Nephron progenitor cell (in vitro differentiated cells): ENCODE measurements at places on chromosomes 3 and 15.

- no peak overlapping the region for H3K4me3 ChIP-seq
- no peak for DNase-seq
- H3K27ac ChIP-seq, result no peak overlapping the region
- H3K36me3 ChIP-seq, result no peaks in the 10 kb centered on the region
- peaks cover 14% of the 10 kb centered on the region for H3K27me3 ChIP-seq
These were observed 241.4 kb downstream of the EDEM1 start for GRCh38 chr3:5428607-5429516.

DNA sequence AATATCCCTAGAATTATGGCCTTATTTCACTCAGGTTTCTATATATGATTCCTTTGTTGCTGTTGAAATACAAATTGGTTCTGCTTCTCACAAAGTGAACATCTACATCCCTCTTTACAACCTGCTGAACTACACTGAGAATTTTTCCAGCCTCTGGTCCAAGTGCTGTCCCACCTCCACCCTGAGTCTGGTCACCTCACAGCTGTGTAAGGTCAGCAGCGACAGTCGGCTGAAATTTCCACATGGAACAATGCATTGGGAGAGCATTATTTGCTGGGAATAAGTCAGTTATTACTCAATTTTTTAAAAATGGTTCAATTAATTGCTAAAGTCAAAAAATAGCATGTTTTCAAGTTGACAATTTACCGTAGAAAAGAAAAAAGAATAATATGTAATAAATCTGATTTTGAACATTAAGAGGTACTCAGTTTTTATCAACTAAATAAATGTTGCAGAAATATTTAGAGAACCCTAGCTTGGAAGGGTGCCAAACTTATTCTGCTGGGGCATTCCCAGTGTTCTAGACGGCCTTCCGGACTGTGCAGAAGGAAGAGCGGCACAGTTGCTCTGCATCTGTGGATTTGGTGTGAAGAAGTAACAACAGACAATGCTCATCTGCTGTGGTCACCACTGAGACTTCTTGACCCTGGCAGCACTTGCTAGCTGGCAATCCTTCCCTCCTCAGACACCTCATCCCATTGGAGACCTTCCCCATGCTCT lies 1.8 kb downstream of the HCLS1 start:
- H3K4me1 ChIP-seq, result no peaks in the 10 kb centered on the region
- H3K27ac ChIP-seq, result no peak overlapping the region
- H3K36me3 ChIP-seq, result peaks cover 2% of the 10 kb centered on the region
- no peak overlapping the region for H3K4me3 ChIP-seq

- no peaks in the 10 kb centered on the region for H3K27me3 ChIP-seq
- no peak for DNase-seq
- H3K27ac ChIP-seq, result no peak overlapping the region
- peaks cover 26% of the 10 kb centered on the region for H3K4me1 ChIP-seq
- H3K4me3 ChIP-seq, result no peak overlapping the region
These were observed 945.6 kb downstream of the MCTP2 start for GRCh38 chr15:95176794-95177577.

- no peak for DNase-seq
- no peaks in the 10 kb centered on the region for H3K36me3 ChIP-seq
- H3K27ac ChIP-seq, result no peak overlapping the region
- H3K4me1 ChIP-seq, result no peaks in the 10 kb centered on the region
- no peak overlapping the region for H3K4me3 ChIP-seq
These were observed 82.1 kb upstream of the STAC start for GRCh38 chr3:36298188-36298587.

- H3K36me3 ChIP-seq, result peaks cover 74% of the 10 kb centered on the region
- DNase-seq, result no peak
- H3K4me1 ChIP-seq, result peaks cover 20% of the 10 kb centered on the region
- H3K27ac ChIP-seq, result no peak overlapping the region
- no peak overlapping the region for H3K4me3 ChIP-seq
These were observed 20.9 kb downstream of the CXCR6 start for GRCh38 chr3:45964139-45964538.

GRCh38 chr3:31671976-31672375 lies 139.3 kb downstream of the STT3B start:
- H3K27ac ChIP-seq, result no peak overlapping the region
- no peak for DNase-seq
- H3K4me3 ChIP-seq, result no peak overlapping the region
- peaks cover 11% of the 10 kb centered on the region for H3K36me3 ChIP-seq

GRCh38 chr3:188908002-188908850 lies 263.5 kb upstream of the TPRG1 start:
- no peak for DNase-seq
- H3K4me1 ChIP-seq, result peaks cover 32% of the 10 kb centered on the region
- H3K36me3 ChIP-seq, result no peaks in the 10 kb centered on the region
- peaks cover 13% of the 10 kb centered on the region for H3K27me3 ChIP-seq

DNA sequence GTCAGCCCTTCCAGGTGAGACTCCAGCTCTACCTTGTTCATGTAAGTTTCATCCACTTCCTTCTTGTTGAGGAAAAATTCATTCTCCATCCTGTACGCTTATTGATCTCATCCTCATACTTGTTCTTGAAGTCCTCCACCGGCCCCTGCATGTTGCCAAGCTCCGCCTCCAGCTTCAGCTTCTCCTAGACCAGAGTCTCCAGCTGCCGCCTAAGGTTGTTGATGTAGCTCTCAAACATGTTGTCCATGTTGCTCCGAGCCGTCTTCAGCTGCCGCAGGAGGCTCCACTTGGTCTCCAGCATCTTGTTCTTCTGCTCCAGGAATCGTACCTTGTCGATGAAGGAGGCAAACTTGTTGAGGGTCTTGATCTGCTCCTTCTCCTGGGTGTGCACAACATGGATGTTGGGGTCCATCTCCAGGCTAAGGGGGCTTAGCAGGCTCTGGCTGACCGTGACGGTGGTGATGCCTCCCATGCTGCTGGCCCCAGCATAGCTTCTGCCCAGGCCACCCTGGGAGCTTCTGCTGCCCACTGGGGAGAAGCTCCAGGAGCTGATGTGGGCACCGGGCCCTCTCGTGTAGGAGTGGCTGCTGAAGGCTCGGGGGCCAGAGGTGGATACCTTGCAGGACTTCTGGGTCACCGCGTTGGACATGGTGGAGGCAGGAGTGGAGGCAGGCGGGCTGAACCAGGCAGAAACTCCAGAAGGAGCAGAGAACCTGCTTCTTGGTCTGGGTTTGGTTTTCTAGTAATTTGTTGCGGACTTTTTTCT lies 422.6 kb upstream of the ARPP21 start:
- no peak overlapping the region for H3K27ac ChIP-seq
- no peaks in the 10 kb centered on the region for H3K36me3 ChIP-seq
- H3K4me1 ChIP-seq, result peaks cover 8% of the 10 kb centered on the region
- DNase-seq, result no peak

DNA sequence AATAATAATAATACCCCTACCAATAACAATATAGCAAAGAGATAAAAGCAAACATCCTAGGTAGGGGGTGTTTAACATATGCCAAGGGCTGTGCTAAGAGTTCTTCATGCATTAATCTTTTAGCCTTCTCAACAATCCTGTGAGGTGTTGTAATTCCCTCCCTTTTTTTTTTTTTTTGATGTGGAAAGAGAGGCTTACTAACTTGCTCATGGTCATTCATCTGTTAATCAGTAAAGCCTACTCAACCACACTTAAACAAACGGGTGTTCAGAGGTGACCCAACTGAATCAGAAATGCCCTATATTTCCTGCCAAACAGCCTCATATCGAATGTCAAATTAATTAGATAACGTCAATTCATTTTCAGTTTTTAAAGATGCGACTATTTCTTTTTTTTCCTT lies 232.1 kb downstream of the CTNNB1 start:
- DNase-seq, result no peak
- no peak overlapping the region for H3K4me3 ChIP-seq
- no peak overlapping the region for H3K27ac ChIP-seq

- no peak for DNase-seq
- no peaks in the 10 kb centered on the region for H3K36me3 ChIP-seq
- H3K27ac ChIP-seq, result no peak overlapping the region
- H3K4me3 ChIP-seq, result no peak overlapping the region
- peaks cover 24% of the 10 kb centered on the region for H3K4me1 ChIP-seq
These were observed 10.8 kb downstream of the CACNA2D3 start for GRCh38 chr3:54133196-54133595.

DNA sequence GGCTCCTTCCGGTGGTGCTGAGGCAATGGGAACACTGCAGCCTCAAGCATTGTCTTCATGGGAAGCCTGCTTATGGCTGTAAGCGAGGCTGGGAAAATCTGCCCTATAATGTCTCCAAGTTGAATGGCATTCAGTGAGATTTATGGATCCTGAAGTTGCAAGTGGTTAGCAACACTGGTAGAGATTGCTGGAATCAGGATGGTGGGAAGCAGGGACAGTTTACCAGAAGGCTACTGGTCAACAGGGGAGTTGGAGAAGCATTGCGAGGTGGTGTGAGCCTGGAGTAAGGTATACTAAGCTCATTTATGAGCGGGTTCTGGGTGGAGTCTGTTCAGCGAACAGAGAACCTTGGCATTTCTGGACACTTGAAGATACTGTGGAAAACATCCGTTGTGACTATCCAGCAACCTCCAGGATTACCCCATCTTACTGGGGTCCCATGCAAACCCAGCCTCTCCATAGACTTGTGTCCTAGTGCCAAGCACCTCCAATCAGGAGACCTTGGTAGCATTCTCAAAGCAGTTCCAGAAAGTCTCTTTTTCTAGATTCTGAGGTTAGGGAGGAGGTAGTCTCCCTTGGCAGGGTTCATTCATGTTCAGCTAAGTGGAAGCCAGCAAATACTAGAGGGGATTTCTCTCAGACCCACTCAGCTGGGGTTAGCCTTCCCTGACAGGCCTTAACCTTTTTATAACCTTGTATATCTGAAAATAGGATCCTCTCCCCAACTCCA lies 7.3 kb downstream of the RPSA start:
- DNase-seq, result no peak
- peaks cover 29% of the 10 kb centered on the region for H3K4me1 ChIP-seq
- no peak overlapping the region for H3K4me3 ChIP-seq

DNA sequence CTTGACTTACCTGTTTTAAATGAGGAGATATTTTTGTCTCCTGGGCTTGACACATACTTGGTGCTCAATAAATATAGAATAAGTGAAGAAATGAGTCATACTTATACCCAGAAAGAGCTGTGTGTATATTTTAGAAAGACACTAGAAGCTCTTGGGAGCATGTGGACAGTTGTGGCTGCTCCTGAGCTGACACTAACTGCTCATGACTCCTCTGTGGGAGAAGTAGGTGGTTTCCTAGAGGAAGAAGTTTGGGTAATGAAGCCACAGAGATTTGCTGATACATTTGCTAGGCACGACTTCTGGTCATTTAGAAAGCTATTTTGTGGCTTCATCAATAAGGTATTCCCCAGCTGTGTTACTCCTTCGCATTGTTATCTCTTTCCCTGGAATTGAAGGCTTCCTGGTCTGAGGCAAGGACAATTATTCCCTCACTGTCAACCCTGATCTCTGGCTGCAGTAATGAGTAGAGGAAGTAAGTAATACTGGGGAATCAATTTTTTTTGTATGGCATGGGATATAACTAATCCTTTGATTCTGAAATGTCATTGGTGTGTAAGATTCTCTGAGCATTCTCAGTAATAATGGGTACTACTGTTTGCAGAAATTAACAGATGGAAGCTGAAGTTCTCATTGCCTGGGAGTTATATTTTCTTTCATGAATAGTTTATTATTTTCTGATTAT lies 79.6 kb upstream of the DCBLD2 start:
- H3K27me3 ChIP-seq, result no peaks in the 10 kb centered on the region
- DNase-seq, result no peak
- no peak overlapping the region for H3K27ac ChIP-seq
- H3K4me3 ChIP-seq, result no peak overlapping the region
- H3K4me1 ChIP-seq, result peaks cover 8% of the 10 kb centered on the region

- peaks cover 68% of the 10 kb centered on the region for H3K36me3 ChIP-seq
- no peak for DNase-seq
- H3K4me1 ChIP-seq, result no peaks in the 10 kb centered on the region
These were observed 122.5 kb downstream of the ADAM10 start for GRCh38 chr15:58627046-58627445.

DNA sequence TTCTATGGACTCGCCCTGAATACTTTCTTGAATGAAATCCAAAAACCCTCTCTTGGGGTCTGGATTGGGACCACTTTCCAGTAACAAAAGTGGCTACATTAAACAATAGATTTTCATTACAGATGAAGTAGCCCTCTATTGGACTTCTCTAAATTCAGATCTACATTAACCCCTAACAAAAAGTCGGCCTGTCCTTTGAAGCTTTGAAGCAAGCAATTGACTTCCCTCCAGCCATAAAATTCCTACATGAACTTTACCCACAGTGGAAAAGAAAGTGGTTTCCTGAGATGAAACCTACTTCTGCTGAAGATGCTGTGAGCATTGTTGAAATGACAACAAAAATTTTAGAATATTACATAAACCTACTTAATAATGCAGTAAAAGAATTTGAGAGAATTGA lies 967.1 kb upstream of the ROBO1 start:
- H3K36me3 ChIP-seq, result peaks cover 12% of the 10 kb centered on the region
- no peaks in the 10 kb centered on the region for H3K27me3 ChIP-seq
- peaks cover 24% of the 10 kb centered on the region for H3K4me1 ChIP-seq
- H3K27ac ChIP-seq, result peak overlapping the region; percentile 98
- no peak for DNase-seq

DNA sequence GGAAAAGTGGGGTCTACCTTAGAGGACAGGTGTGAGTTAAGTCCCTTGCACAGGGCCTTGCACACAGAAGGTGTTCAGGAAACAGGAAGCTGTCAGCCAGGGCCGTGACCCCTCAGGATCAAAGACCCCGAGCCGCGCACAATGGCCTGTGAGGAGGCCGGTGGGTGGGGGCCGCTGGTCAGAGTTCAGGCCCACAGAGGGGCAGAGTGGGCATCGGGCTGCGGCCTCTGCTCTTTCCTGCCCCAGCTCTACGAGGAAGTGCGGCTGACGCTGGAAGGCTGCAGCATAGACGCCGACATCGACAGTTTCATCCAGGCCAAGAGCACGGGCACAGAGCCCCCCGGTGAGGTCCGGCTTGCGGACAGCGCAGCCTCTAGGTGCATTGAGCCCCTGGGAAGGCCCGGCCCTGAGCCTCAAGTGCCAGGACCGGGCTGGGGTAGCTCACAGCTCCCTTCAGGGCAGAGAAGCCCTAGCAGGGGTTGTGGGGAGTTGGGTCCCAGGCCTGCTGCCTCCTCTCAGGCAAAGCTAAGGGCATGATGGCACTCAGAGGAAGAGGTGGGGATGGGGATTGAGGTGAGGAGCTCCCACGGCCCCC lies 37.2 kb downstream of the PSTPIP1 start:
- no peak for DNase-seq
- H3K36me3 ChIP-seq, result peaks cover 12% of the 10 kb centered on the region
- no peak overlapping the region for H3K27ac ChIP-seq
- H3K4me1 ChIP-seq, result peaks cover 25% of the 10 kb centered on the region

- no peak overlapping the region for H3K27ac ChIP-seq
- DNase-seq, result no peak
- H3K4me3 ChIP-seq, result no peak overlapping the region
- no peaks in the 10 kb centered on the region for H3K4me1 ChIP-seq
- no peaks in the 10 kb centered on the region for H3K27me3 ChIP-seq
- H3K36me3 ChIP-seq, result no peaks in the 10 kb centered on the region
These were observed 804.6 kb downstream of the EPHA3 start for GRCh38 chr3:89912031-89912430.

GRCh38 chr15:31317421-31318327 lies 9.0 kb upstream of the KLF13 start:
- peak overlapping the region; percentile 47 for H3K27ac ChIP-seq
- no peak for DNase-seq
- H3K36me3 ChIP-seq, result no peaks in the 10 kb centered on the region
- H3K27me3 ChIP-seq, result peaks cover 23% of the 10 kb centered on the region
- peaks cover 28% of the 10 kb centered on the region for H3K4me1 ChIP-seq
